ENCODE measurements at places on chromosomes 4 and X.

- DNase-seq, result no peak
Observed at GRCh38 chrX:29478336-29479069, 736.9 kb upstream of the MAGEB2 start.

GRCh38 chr4:87410679-87411078 lies 11.7 kb upstream of the NUDT9 start:
- no peak for DNase-seq

- DNase-seq, result no peak
Observed at GRCh38 chr4:34464196-34464595, 1780.1 kb downstream of the ARAP2 start.

- DNase-seq, result no peak
Observed at GRCh38 chr4:149279776-149280175, 535.9 kb downstream of the IQCM start.

- no peak for DNase-seq
Observed at GRCh38 chr4:140061194-140061593, 92.8 kb downstream of the MAML3 start.

- DNase-seq, result no peak
Observed at GRCh38 chr4:150280081-150280895, 202.0 kb downstream of the DCLK2 start.

DNA sequence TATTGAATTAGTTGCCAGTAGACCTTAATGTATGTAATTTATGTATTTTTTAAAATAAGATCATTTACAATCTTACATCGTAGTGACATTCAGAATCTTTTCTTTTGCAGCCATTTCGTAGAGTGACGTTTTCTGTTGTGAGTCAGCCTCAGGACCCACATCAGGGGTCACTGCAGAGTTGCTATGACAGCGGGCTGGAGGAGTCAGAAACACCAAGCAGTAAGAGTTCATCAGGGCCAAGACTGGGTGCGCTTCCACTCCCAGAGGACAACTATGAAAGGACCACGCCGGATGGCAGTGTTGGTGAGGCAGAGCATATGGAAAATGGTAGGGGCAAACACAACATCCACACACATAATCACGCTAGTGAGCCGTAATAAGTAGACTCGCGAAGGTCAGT lies 199.9 kb downstream of the PCDH7 start:
- no peak for DNase-seq

- no peak for DNase-seq
Observed at GRCh38 chrX:132810488-132810887, 147.9 kb downstream of the HS6ST2 start.

GRCh38 chr4:184882276-184882675 lies 56.5 kb upstream of the ACSL1 start:
- DNase-seq, result no peak

DNA sequence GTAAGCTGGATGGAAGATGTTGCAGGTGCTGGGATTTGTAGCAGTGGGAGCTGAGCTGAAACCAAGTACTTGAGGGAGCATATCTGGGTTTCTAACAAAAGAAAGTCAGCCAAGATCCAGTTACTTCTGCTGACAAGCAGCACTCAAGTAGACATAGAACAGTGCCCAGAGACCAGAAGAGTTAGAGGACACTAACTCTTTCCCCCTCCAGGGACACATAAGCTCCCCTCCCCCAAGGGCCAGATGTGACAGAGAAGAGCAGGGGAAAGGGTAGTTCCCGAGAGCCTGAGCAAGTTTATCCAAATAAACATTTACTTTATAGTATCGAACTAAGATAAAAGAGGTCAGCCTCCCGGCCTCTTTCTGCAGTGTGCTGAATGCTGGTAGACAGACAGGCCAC lies 12.2 kb downstream of the TRPC3 start:
- DNase-seq, result no peak

- no peak for DNase-seq
Observed at GRCh38 chr4:18869166-18869565, 847.6 kb upstream of the LCORL start.

DNA sequence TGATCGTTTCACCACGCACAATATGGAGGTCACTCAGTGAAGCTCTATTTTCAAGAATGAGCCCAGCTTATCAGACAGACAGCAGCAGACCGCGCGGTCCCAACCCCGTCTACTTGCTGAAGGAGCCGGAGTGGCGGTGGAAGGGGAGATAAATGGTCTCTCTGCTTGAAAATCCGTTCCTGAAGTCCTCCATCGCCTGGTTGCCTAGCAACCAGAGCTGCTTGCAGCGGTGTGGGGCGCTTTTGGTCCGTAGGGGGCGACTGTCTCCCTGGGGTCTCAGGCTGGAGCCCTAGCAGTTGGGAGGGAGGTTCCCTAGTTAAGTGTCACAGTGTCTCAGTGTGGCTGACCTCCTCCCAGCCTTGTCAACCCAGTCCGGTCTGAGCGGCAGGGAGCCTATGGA lies 8.3 kb upstream of the DLG3 start:
- no peak for DNase-seq

DNA sequence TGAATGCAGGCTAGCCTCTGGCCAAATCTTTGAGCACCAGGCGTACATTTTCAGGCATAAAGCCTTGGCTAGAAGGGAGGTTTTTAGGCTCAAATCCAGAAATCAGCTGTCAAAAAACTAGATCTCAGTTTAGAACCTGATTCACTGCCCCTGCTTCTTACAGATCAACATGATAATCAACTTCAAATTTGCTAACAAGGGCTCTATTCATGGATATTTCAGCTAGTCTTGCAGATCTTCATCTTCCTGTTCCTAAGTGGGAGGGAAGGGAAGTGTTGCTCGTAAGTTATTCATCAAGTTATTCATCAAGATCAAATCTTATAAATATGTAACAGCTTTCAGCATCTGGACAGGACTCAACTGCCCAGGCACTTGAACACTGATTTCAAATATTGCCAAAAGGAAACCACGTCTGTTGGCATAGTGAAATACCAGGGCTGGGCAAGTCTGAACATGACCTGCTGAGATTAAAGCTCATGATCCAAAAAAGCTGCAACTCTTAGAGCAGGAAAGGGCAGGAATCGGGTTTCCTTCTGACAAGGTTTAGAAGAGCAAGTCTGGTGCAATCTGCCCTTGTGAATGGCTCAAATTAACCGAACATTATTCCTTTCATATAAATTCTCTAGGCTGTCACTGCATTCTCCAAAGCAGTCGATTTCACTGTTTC lies 200.3 kb downstream of the PDGFC start:
- no peak for DNase-seq

- peak; percentile 34 for DNase-seq
Observed at GRCh38 chrX:78109458-78109857, 5.4 kb downstream of the PGK1 start.

GRCh38 chr4:138449938-138450337 lies 207.8 kb upstream of the SLC7A11 start:
- no peak for DNase-seq

GRCh38 chr4:77014256-77014655 lies 61.5 kb downstream of the CCNI start:
- no peak for DNase-seq

DNA sequence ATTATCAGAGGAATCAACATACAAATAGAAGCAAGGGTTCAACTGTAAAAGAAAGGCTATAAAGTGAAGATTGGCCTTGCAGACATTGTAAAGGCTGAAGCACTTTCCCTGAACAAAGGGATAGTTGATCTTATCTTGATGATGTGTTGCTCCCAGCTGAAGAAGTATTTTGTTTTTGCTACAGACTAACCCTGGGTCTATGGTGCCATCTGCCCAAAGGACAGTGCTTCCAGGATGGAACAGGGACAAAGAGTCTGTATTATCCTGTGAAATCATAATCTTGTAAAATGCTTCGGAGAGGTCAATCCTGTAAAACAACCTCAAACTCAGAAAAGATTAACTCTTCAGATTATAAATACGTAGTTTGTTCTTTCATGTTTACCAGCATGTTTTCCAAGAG lies 251.7 kb upstream of the ANKRD50 start:
- no peak for DNase-seq

GRCh38 chr4:183688216-183688615 lies 29.1 kb downstream of the TRAPPC11 start:
- no peak for DNase-seq

DNA sequence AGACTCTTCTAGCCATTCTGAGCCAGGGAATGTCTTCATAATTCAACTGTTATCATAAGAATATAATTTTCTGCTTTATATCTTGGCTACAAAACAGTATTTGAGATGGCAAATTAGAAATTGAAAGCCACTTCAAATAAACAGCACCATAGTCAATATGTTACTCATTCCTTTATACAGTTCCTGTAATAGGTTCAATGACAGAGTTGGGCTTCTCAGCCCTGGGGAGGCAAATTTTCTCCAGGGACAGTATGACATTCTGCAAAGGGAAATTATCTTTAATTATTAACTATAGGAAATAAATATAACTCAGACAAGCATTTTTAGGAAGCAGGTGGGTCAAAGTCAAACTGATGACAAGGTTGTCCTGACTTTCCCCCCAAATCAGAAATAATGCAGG lies 71.9 kb upstream of the RPS6KA6 start:
- DNase-seq, result no peak

GRCh38 chr4:55318175-55319129 lies 27.6 kb upstream of the SRD5A3 start:
- no peak for DNase-seq

DNA sequence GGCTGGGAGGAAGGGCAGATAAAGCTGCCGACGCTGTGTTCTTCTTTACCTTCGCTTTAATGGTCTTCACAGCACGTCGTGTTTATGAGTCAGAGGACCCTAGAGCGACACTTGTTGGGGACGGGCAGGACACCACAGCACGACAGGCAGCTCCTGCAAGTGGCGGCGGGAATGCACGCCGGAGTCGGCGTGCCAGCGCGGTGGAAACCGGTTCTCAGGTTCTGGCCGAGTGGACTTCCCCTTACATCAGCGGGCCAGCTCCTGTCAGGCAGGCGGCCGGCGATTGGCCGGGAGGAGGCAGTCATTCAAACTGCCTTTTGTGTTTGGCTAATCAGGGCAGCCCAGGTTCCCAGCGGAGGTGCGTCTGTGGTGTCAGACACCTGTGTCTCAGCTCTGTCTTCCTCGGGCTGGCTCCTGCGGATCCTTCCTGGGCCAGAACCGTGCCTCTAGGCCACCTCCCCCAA lies 150.9 kb downstream of the SHROOM3 start:
- no peak for DNase-seq

DNA sequence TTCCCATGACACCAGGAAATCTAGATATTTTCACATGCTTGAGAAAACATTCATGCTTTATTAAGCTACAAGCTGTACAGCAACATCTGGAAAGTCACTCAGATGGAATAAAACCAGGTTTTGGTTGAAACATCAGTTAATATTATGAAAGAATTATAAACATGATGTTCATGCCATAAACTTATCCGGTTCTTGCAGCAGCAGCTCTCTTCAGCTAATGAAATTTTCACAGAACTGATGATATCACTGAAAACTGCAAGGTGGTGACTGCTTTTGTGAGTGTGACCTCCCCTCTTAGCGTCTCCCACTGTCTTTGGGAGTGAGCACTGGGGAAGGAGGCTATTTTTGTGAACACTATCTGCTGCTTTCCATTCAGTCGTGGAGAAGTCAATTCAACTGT lies 56.9 kb downstream of the ARHGAP10 start:
- DNase-seq, result no peak

DNA sequence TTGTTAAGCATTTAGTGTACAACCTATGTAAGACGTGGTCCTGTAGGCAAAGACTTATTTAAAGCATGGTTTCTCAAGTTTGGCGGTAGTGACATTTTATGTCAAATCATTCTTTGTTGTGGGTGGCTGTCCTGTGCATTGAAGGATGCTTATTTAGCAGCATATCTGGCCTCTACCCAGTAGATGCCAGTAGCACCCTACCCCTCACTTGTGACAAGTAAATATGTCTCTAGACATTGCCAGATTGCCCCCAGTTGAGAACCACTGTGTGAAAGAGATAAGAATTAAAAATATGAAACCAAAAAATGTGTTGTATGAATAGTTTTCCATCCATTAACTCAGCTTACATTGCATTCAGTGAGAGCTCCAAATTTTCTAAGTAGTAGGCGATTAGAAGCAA lies 25.5 kb downstream of the MMAA start:
- no peak for DNase-seq

- no peak for DNase-seq
Observed at GRCh38 chr4:42915484-42915883, 23.0 kb downstream of the GRXCR1 start.

GRCh38 chrX:39452401-39452800 lies 645.4 kb downstream of the BCOR start:
- DNase-seq, result no peak

- DNase-seq, result no peak
Observed at GRCh38 chrX:49260221-49260985, 4.1 kb downstream of the FOXP3 start.

DNA sequence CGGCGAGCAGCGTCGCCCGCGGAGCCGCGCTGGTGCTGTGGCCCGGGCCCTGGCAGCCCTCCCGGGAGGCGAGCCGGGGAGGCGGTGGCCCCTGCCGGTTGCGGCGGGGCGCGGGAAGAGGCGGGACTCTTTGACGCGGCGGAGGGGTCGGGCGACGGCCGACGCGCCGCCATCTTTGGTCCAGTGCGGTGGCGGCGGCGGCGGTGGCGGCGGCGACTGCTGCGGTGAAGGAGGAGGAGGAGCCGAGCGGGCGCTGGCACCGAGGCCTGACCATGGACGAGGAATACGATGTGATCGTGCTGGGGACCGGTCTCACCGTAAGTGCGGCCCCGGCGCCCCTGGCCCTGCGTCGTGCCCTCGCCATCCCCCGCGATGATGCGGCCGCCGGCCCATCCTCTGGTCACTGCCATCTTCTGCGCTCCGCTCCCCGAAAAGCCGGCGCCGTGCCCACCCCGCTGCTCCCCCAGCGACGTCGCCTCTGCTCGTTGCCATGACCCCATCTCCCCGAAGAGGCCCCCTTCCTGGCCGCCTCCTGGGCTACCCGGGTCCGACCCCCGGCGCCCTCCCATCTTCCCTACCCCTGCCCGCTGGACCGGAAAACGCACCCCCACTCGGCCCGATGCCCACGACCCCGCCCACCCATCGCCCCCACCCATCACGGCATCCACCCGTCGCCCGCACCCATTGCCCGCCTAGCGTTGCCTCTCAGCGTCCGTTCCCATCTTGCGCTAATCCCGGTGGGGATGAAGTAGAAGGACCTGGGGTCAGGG lies at the start of gene GDI1:
TSS of gene GDI1 (plus strand) at position 172 of the 770 bp plus-strand sequence. CDS start at position 273, 101 bp downstream.
- DNase-seq, result peak; percentile 49

- DNase-seq, result no peak
Observed at GRCh38 chr4:16530688-16531635, 304.7 kb upstream of the TAPT1 start.

GRCh38 chr4:15042529-15043167 lies 40.4 kb downstream of the CPEB2 start:
- DNase-seq, result no peak

- DNase-seq, result no peak
Observed at GRCh38 chrX:54413753-54414152, 26.5 kb upstream of the TSR2 start.

DNA sequence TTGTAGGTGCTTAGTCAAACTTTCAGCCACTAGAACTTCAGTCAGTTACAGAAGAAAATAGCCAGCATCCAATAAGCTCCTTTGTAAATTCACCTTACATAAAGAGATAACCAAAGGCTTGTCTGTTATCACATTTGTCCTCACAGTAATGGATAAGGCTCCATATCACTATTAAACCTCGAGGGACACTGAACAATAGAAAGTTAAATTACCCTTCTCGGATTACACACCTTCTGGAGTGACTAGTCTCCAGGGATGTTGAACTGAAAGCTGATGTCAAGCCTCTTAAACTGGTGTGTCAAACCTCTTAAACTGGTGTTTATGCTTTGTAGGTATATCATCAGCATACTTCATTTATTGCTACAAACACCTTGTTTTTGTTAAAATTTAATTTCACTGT lies 639.0 kb downstream of the CENPC start:
- no peak for DNase-seq

All from T-helper 2 cell (primary cell).